NCI-H1105 (cell line): ENCODE measurements at places on chromosomes 6 and 20.

DNA sequence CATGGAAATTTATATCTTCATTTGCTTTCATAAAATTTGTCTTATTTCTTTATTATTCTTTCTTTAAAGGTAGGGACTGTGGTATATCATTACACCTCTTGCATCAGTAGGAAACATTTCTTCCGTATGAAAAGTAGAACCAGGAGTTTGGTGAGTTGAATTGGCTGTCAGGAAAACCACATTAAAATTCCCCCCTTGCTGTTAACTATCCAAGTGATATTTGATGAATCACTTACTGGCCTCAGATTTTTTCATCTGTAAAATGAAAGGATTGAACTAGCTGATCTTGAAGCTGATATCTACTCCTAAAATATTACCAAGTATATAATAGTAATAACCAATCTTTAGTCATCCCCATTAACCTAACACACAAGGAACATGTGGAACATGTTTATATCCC is 460.9 kb downstream of the GJA1 start:
- DNase-seq, result no peak

GRCh38 chr20:14582855-14583254 is 245.4 kb upstream of the FLRT3 start:
- DNase-seq, result no peak

GRCh38 chr20:34515484-34516246 is 557 bp upstream of the DYNLRB1 start:
- peak; percentile 68 for DNase-seq

DNA sequence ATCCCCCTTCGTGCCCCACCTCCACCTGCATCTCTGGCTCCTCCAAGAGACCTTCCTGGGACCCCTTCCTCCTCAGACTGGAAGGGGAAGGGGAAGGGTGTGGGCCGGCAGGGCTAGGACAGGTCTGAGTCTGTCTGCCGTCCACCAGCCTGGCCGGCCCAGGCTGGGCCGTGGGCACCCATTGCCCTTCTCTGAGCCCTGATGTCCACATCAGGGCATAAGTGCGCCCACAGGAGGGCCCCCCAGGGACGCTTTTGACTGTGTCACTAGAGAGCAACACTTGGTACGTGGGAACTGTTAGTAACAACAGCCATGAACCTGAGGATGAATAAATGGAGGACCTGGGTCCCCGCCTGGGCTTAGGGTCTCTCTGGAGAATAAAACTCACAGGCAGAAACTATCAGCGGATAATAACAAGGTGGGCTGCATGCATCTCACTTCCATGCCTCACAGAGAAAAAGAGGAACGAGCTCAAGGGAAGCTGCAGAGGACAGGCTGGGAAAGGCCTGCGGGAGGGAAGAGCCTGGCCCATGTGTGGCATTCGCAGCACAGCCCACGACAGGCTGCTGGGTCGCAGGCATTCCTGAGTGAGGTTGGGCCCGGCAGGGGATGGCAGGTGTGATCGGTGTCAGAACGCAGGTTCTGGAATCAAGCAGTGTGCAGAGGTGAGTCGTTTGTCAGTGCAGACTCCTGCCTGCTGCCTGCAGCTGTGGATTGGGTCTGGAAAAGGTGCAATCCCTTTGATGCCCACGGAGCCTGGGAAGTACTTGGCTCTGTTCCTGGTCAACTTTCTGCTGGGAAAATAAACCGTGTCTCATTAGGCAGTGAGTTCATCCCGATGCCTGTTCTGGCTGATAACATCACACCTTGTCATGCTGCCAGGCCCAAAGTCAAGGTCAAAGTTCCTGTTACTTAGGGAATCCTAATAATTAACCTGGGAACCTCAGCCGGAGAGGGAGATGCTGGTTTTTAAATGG is 60.9 kb downstream of the BCAS4 start:
- DNase-seq, result peak; percentile 32

- DNase-seq, result no peak
These were observed 71.9 kb downstream of the GNAS-AS1 start for GRCh38 chr20:58778760-58779159.

GRCh38 chr6:80553071-80553740 is 446.7 kb downstream of the BCKDHB start:
- DNase-seq, result no peak

GRCh38 chr6:16140607-16141006 is 11.7 kb downstream of the MYLIP start:
- no peak for DNase-seq

DNA sequence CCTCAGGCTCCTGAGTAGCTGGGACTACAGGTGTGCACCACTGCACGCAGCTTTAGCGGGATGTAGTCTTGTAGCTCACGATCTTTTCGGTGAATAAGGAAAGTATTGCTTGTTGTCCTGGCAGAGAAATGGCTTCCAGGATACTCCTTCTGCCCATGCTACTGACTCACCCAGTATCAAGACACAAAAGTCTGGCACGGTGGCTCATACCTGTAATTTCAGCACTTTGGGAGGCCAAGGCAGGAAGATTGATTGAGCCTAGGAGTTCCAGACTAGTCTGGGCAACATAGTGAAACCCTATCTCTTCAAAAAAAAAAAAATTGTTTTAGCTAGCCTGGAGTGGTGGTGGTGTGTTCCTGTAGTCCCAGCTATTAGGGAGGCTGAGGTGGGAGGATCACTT is 40.9 kb upstream of the B4GALT5 start:
- no peak for DNase-seq

GRCh38 chr6:144395826-144396225 is 110.7 kb downstream of the UTRN start:
- no peak for DNase-seq

GRCh38 chr20:48298851-48299484 is 513.7 kb upstream of the SULF2 start:
- peak; percentile 94 for DNase-seq

DNA sequence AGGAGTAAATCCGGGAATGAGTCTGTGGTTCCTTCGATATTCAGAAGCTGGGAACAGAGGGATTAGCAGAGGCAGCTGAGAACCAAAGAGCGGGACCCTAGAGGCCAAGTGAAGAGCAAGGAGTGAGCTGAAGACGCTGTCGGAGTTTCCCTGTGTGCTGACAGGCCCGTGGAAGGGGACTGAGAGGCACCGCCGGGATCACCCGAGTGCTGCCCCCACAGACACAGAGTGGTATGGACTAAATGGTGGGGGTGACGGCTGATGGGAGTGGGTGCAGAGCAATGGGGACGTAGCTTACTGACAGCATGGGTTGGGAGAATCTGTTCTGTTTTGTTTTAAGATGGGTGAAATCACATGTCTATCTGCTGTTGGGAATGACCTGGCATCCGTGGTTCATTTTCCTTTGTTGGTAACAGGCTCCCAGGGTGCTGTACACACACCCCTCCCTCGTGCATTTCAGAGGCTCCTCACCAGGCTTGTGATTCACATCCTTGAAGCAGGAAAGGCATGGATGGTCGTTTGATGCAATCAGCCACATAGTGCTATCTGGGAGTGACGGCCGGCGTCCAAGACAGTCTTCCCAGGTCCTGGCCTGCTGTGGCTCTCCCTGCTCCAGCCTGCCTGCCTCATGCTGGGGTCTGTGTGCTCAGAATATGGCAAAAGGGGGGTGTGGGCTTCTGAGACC is 97.4 kb downstream of the THBS2 start:
- no peak for DNase-seq

GRCh38 chr6:111769365-111770152 is 103.7 kb downstream of the FYN start:
- no peak for DNase-seq

DNA sequence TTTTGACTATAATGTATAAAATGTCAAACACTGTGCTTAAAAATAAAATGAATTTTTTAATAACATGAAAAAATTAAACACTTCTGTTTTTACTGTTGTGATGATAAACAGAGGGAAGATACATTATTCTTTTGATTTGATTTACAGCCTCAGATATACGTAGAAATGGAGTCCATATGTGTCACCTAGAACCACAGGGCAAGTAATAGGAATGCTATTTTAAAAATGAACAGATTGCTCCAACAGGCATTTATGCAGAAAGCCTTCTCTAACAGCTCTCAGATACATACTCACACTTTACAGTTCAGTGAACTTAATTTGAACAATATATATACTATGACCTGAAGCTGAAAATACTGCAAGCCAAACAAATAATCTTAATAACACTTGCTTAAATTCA is 1551.0 kb downstream of the GRIK2 start:
- DNase-seq, result no peak

- DNase-seq, result no peak
These were observed 47.2 kb upstream of the NCOA3 start for GRCh38 chr20:47454298-47455132.

DNA sequence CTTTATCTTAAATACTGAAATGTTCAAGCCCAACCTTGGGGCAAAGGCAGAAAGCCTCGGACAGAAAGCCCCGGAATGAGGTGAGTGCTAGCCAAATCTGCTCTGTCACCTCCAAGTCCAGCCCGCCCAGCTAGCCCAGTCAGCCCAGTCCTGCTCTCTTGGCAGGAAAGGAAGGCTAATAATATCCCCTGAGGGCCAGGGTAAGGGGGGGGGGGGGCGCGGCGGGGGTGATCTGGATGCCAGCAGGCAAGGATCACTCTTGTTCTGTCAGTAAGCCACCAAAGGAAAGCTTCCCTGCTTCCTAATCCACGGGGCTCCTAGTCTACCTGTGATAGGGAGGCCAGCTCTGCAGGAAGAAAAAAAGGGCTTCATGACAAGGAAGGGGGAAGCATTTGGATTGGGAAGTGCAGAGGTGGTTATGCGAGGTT is 1.1 kb downstream of the NDRG3 start:
- no peak for DNase-seq

- no peak for DNase-seq
These were observed 117.6 kb downstream of the DST start for GRCh38 chr6:56524891-56525703.

- no peak for DNase-seq
These were observed 13.1 kb downstream of the PPP1R10 start for GRCh38 chr6:30603961-30604360.

DNA sequence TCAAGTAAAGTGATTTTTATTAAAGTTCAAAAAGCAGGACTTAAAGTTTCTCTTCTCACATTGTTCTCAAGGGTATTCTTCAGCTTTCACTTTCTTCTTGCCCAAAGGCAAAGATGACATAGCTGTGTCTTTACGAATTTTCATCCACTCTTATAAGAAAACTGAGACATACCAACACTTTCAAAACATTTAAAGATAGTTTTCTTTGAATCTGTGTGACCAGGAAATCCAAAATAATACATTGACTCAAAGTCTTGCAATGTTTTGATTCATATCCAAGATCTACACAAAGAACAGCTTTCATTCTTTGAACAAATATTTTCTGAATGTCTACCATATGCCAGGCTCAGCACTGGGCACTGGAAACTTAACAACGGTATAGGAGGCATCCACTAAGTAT is 117.9 kb downstream of the SIM1 start:
- DNase-seq, result no peak

DNA sequence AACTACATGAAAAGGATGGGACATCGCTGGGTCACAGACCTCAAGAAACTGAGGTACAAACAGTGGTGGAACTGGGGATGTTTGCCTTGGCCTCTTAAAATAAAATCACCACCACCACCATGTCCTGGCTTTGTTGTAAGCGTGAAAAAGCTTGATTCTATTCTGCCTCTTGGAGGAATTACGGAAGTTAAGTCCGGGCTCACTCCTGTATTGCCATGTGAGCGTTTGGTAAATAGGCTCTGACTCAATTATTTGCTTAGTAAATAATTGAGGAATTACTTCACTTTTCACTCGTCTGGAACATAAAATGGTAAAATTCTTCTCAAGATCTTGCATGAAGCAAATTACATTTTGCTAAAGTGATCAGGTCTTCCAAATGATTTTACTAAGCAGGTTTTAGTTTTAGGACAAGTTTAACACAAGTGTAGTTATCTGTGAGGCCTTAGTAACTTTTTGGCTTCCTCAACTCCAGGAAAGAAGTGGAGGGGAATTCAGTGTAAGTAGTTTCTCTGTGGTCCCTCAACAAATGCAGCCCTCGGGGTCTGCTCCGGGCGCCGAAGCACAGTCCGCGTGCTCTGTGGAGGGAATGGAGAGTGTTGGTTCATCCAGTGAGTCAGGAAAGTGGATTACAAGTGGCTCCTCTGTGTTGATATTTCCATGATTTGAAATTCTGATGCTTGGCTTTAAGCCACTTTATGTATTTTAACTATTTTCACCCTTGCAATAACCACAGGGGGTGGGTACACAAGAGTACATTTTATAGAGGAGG is 23.8 kb downstream of the IYD start:
- no peak for DNase-seq

- no peak for DNase-seq
These were observed 86.5 kb downstream of the TRMT11 start for GRCh38 chr6:126072834-126073233.

GRCh38 chr20:4898282-4899244 is 102.7 kb downstream of the SLC23A2 start:
- DNase-seq, result no peak

DNA sequence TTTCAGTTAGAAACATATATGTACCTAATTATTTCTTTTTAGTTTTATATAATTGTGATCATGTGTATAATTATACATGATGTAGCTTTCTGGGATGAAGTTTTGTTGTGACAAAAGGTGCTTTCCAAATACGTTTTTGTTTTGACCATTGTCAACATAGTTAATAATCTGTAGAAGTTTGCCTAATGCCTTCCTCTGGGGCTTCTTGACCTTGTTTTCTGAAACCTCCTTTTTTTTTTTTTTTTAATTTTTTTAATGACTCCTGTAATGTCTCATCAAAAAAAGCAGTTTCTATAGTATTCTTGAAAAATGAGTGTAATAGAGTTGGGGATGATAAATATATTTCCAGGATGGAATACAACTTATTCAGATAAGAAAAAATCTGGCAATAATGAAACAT is 434.7 kb upstream of the SOX4 start:
- no peak for DNase-seq

DNA sequence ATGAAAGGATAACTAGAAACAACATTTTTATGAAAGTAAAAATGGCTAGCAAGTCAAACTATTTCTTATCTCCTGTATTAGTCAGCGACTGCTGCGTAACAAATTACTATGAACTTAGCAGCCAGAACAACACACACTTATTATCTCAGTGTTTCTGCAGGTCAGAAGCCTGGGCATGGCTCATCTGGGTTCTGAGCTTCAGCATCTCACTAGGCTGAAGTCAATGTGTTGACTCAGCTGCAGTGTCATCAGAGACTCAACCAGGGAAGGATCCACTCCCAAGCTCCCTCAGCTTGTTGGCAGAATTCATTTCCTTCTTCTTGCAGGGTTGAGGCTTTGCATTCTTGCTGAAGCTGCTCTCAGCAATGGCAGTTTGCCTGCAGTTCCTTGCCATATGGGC is 33.2 kb upstream of the IGF2R start:
- no peak for DNase-seq

DNA sequence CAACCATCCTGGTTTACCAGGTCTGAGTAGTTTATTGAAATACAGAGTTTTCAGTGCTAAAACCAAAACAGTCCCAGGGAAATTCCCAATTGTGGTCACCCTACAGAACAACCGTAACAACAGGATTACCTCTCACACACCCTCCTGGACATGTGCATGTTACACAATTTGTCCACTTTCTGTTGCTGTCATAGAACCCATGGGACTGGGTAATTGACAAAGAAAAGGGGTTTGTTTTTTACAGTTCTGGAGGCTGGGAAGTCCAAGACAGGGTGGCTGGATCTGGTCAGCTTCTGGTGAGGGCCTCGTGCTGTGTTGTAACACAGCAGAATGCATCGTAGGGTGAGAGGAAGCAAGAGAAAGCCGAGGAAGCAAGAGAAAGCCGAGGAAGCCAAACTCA is 9.1 kb upstream of the ADA start:
- no peak for DNase-seq

- no peak for DNase-seq
These were observed 287.0 kb upstream of the SUPT3H start for GRCh38 chr6:45664707-45665106.

- DNase-seq, result no peak
These were observed 71.5 kb upstream of the RALY start for GRCh38 chr20:33922224-33922623.

- DNase-seq, result no peak
These were observed 244.5 kb upstream of the JARID2 start for GRCh38 chr6:15001326-15001910.
